Progenitor cell of endocrine pancreas (in vitro differentiated cells): ENCODE measurements at places on chromosomes 7 and 10.

DNA sequence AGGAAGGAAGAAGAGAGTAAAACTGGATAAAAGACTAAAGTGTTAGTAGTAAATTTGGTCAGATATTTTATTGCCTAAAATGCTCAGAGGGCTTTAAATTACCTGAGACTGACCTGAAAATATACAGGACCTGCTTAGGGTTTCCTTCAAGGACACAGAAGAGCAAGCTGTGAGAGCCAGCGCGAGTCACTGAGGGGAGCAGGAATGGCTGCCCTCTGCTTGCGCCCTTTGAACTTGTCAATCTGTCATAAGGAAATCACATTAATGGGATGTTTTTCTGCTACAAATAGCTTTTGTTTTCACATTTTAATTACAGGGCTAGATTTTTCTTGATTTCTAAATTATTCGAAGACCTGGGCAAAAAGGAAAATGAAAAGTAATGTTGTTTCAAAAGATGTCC is 26.9 kb downstream of the DNAJB9 start:
- no peak for DNase-seq

- DNase-seq, result no peak
Measured at GRCh38 chr7:83248000-83248399, 85.3 kb upstream of the PCLO start.

DNA sequence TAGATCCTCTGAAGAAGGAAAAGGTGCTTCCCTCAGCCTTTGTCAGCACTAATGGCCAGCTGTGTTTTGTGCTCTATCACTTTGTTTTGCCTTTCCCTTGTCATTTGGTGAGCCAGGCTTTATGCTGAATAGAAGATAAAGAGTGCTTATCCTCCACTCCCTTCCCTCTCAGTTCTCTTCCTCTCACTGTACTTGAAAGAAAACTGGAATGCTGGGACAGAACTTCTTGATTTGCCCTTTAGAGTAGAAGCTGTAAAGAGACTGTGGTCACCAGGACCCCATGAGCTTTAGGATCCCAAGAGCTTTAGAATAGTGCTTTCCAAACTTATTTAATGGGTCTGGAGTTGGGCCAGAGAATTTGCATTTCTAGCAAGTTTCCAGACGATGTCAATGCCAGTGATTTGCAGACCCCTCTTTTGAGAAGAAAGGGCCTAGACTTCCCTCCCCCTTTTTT is 81.4 kb downstream of the LRRC4 start:
- DNase-seq, result no peak

DNA sequence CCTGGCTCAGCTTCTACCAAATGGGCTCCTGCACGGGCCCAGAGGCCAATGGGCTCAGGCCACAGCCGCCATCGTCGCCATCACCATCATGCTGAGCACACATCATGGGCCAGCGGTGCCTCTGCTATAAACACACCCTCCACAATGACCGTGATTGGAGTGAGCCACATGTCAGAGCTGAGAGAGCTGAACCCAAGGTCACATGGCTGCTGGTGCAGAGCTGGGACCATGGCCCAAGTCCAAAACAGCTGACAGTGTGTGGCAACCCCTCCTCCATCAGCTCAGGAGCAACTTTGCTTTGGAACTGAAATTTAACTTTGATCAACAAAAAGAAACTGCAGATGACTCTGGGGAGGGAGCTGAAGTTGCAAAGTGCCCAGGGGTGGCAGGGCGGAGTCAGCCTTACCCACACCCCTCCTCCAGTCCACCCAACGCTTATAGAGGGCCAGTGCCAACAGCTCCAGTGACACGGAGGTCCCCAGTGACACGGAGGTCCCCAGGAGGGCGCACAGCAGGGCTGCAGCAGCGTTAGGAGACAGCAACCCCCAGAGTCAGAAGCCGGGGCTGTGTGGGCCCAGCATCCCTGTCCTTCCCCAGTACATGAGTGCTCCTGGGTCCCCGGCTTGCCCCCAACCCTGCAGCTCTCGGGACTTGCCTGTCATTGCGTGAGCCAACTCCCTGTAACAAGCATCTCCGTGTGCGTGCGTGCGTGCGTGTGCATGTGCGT is 249.6 kb downstream of the ELFN1 start:
- no peak for DNase-seq

DNA sequence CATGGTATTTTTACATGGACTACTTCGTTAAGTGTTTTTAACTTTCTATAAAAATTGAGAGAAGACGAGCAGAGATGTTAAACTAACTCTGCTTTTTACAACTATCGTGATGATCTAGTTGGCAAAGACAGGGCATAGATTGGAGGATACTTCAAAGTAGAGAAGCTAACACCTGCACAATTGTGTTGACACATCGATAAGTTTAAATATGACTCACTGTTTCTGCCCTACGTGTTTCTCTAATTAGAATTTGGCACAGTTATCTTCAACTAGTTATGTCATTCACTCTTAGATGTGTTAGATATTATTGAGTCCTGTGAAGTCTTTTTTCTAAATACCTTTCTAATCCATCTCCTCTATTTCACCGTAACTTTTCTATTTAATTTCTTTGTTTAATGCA is 68.5 kb upstream of the FERD3L start:
- DNase-seq, result no peak

GRCh38 chr10:110508159-110508788 is 10.6 kb downstream of the DUSP5 start:
- no peak for DNase-seq

GRCh38 chr10:113585949-113586348 is 33.1 kb downstream of the HABP2 start:
- DNase-seq, result no peak

- no peak for DNase-seq
Measured at GRCh38 chr7:136637813-136638212, 230.6 kb upstream of the CHRM2 start.

DNA sequence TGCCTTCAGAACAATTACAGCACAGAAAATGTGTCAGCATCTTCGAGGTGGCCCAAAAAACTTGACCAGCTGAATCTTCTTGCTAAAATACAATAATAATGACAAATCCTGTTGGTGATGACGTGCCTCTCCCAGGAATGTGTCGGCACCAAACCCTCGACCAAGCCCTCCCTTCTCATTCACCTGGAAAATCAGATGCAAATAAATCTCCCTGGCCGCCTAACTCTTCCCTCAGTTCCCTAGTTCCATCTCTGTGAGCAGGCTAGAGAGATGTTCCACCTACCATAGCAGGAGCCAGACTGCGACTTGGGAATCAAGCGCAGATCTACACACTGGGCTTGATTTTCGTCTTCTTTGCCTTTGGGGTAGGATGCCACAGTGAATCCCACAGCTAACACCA is 4.1 kb downstream of the PRSS1 start:
- DNase-seq, result no peak

- DNase-seq, result no peak
Measured at GRCh38 chr7:146787266-146787665, 670.7 kb downstream of the CNTNAP2 start.

- DNase-seq, result no peak
Measured at GRCh38 chr7:3607847-3608246, 306.8 kb downstream of the SDK1 start.

GRCh38 chr7:101950450-101951119 is 133.2 kb downstream of the CUX1 start:
- no peak for DNase-seq

- DNase-seq, result no peak
Measured at GRCh38 chr7:127794551-127794950, 142.6 kb downstream of the SND1 start.

GRCh38 chr10:73899423-73899822 is 11.5 kb upstream of the PLAU start:
- no peak for DNase-seq

DNA sequence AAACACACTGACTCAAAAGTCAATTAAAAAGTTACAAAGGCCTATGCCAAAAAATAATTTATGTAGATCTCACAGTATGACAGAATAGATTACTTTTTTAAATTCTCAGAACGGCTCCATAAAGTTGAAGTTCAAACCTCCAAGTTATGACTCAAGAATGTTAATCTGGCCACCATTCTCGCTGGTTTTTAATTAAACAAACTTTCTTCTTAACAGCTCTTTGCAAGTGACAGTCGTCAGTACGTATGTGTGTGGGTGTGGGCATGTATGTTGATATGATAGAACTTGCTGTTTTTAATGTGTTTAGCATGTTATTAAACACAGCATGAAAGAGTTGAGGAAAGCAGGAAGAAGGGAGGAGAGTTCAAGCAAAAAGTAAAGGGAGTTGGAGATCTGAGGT is 18.5 kb downstream of the PRKCQ start:
- DNase-seq, result no peak

DNA sequence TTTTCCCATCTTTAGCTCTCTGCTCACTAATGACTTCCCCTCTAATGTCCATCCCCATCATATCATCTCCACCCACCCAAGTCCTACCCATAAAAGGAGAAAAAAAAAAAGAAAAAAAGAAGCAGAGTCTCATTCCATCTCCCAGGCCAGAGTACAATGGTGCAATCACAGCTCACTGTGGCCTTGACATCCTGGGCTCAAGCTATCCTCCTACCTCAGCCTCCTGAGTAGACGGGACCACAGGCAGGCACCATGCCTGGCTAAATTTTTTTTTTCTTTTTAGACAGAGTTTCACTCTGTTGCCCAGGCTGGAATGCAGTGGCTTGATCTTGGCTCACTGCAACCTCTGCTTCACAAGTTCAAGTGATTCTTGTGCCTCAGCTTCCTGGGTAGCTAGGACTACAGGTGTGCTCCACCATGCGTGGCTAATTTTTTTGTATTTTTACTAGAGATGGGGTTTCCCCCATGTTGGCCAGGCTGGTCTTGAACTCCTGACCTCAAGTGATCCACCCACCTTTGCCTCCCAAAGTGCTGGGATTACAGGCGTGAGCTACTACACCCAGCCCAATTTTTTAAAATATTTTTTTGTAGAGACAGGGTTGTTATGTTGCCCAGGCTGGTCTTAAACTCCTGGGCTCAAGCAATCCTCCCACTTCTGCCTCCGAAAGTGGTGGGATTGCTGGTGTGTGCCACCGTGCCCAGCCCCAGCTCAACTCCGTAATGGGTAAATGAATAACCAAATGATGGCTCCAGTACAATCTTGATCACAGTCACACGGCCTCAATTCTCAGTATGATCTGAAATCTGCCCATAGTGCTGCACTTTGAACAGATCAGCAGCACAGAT is 24.6 kb upstream of the SGMS1 start:
- DNase-seq, result no peak

DNA sequence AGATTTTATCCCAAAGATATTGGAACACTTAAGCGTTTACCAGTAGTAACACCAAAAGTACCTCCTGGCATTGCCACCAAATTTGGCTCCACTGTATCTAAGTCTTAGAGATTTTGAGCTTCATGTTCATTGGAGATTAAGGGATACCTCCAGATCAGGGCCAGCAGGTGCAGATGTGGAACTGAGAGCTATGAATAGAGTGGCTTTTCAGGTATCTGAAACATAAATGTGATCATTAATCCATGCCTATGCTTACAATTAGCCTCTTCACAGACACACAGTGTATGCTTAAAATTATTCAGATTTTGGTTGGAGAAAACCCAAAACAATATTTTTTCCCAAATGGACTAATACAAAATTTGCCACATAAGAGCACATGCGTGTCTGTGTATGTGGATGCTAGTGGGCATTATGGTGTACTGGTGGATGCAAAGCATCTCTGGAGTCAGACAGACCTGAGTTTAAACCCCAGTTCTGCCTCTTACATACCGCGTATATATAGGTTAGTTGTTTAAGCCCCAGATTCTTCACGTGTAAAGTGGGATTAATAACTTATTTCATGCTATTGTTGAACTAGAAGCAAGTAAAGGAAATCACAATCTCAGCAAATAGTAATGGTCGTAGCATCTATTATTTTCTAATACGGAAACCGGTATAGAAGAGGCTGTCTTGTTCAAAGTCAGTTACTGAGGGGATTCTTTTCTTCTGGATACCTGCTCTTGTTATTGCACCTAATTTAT is 6.8 kb upstream of the LRRC4 start:
- no peak for DNase-seq

DNA sequence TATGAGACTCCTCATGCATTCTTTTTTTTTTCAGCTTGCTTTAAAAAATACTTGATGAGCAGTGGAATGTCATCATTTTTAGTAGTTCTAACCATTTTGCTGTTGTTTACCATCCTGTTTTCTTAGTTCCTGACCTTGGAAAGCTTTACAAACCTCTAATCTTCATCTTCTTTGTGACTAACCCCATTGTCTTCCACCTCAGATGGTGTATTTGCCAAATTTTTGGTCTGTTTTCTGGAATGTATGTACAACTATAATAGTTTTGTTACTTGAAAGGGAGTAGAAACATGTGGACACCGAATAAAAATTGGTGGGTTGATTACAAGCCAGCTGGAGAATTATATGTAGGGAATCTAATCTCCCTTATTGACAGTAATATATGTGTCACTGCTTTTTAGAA is 172.7 kb downstream of the SND1 start:
- DNase-seq, result no peak

- DNase-seq, result no peak
Measured at GRCh38 chr7:151731022-151731441, 145.9 kb downstream of the PRKAG2 start.

- no peak for DNase-seq
Measured at GRCh38 chr10:132668048-132668394, 117.9 kb downstream of the NKX6-2 start.

DNA sequence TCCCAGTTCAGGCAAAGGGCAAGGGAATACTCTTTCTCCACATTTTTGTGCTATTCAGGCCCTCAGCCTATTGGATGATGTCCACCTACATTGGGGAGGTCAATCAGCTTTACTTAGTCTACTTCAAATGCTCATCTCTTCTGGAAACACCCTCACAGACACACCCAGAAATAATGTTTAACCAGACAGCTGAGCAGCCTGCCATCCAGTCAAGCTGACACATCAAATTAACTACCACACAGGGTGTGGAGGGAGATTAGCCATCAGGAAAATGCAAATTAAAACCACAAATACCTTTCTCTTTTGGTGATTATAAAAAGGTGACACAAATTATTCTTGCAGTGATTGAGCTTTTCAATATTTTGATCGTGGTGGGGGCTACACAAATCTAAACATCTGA is 74.7 kb upstream of the FZD8 start:
- DNase-seq, result no peak

- DNase-seq, result no peak
Measured at GRCh38 chr10:27601503-27601902, 97.4 kb downstream of the RAB18 start.

- no peak for DNase-seq
Measured at GRCh38 chr10:31490858-31491504, 172.0 kb downstream of the ZEB1 start.

GRCh38 chr7:93906267-93906666 is at the start of gene GNGT1:
Gene GNGT1, plus strand, starts transcription at chr7:93906567. Its CDS starts 180 bp downstream, at chr7:93906747.
- no peak for DNase-seq

- no peak for DNase-seq
Measured at GRCh38 chr10:4407783-4408182, 418.2 kb upstream of the AKR1E2 start.

GRCh38 chr10:101851411-101852116 is 8.0 kb upstream of the KCNIP2 start:
- DNase-seq, result no peak

GRCh38 chr10:127759276-127759675 is 22.3 kb downstream of the FOXI2 start:
- no peak for DNase-seq

DNA sequence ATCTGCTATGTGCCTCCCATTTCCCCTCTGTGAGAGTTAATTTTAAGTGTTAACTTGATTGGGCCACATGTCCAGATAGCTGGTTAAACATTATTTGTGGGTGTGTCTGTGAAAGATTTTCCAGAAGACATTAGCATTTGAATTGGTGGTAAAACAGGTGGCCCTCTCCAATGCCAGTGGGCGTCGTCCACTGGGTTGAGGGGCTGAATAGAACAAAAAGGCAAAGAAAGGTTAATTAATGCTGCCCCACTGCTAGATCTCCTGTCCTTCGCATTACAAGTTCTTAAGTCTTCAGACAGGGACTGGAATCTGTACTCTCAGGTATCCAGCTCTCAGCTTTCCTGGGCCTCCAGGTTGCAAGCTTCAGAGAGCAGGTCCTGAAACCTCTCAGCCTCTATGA is 1160.9 kb upstream of the LRRN3 start:
- DNase-seq, result no peak
